NCI-H1105 (cell line): ENCODE measurements at places on chromosomes 7 and 10.

DNA sequence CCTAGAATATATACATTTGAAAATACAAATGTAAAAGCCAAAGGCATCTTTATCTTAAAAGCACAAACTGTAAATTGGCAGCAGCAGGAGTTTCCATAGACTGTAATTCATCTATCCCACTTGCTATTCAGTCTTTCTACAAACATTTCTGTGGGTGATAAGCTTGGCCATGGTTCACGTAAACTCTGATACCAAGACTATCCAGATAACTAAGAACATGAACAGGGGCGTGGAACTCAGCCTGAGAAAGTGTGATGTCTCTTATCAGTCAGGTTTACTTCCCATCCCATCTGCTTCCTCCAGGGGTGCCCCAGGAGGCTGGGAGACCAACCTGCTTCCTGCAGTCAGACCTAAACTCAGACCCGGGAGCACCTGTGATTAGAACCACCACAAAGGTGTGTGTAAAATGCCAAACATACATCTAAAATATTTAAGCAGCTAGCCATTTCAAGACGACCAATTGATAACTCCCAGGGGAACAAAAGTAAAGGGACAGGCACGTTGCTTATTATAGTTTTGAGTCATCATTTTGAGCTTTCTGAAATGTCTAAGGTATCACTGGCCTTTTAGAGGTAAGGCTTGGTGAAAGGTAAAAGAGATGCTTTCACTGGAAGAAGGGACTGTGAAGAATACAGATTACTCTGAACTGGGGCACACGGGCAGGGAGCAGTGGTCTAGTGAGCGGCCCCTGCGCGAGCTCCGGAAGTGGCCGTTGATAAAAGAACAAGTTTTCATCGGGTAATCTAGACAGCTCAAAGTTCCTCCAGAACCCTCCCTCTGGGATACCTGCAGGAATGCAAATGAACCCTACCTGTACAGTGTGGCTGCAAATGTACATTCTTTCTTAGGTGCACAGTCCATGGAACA is 51.5 kb downstream of the RSU1 start:
- no peak for DNase-seq

GRCh38 chr10:117612113-117612512 is 69.6 kb downstream of the EMX2 start:
- no peak for DNase-seq

DNA sequence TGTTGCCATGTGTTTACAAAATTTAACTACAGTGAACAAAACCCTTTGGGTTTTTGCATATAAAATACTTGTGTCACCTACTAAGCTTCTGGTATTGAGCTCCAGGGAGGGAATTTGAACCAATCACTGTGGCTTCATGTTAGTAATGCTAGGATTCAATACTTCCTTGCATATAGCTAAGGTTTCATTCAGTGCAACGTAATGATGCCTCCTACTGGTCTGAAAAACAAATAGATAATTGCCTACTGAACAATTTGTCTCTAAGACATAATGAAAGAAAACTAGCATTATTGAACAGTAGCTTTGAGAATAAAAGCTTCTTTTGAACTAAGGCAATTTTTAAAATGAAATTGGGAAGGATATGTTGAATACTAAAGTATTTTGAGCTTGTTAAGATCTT is 244.4 kb downstream of the ZWINT start:
- peak; percentile 1 for DNase-seq

- DNase-seq, result no peak
These were observed 33.0 kb upstream of the SLC25A13 start for GRCh38 chr7:96354881-96355280.

GRCh38 chr10:17140386-17140761 is 10.8 kb upstream of the CUBN start:
- no peak for DNase-seq

DNA sequence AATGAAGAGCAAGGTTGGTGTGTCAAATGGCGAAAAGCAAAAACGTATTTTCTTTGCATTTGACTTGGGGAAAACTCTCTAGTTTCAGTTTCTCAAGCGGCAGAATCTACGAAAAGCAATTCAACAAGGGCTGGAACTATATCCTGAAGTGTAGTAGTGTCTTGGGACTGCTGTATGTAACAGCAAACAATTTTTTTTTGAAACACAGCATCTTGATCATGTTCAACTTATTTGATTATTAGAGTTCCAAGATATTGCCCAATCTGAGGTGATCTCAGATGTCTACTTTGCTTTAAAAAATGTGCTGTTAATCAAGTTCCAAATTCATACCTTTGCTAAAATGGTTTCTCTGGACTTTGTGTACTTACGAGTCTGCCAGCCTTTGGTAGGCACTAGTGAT is 120.6 kb downstream of the ZWINT start:
- DNase-seq, result no peak

- DNase-seq, result no peak
These were observed 63.4 kb downstream of the KIAA1549 start for GRCh38 chr7:138917771-138918170.

DNA sequence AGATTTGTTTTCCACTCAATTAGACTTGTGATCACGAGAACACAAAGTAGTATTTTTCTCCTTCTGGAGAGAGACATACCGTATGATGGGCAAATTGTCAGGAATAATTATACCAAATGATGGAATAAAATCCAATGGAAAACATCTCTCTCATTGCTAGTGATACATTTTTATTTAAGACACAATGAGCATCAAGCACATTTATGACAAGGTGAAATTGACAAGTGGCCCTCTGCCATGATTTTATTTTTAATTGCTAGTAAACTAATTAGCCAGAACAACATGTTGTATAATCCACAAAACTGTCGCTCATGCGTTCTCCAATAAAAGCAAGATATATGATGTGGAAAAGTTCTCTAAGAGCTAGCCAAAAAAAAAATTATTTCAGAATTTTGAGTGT is 620.8 kb downstream of the AUTS2 start:
- no peak for DNase-seq

DNA sequence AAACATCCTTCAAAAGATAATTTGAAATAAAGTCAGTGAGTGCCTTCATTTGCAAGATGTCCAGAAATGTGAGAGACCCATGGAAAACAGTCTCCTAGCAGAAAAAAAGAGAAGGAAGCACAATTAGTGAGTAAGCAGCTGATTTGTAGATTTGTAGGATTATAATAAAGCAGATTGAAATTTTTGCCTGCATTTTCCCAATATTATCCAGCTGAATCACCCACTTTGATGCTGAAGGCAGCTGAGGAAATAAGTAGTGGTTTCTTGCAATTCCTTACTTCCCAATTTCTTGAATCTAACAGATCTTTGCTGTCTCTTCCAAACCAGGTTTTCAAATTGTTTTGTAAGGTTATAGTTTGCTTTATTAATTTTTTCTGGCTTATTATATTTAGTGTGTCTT is 181.4 kb downstream of the GNAT3 start:
- no peak for DNase-seq

GRCh38 chr10:31296754-31297153 is 22.3 kb upstream of the ZEB1 start:
- no peak for DNase-seq

DNA sequence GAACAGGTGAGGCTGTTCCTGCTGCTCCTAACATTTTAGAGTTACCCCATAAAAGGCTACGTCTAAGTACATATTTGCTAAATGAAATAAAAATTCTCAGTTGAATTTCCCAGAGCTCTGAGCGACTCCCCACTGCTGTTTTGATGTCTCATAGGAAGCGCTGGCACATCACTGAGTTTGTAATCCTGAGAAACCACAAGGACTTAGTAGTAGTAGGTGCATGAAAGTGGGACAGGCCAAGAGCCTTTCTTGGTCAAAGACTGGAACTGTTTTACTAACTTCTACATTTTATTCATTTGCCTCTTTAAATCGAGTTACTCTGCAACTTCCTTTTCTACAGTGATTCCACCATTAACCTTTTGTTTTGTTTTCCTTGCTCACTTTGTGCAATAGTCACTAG is 85.9 kb downstream of the XPNPEP1 start:
- DNase-seq, result no peak

GRCh38 chr10:73339436-73339835 is 19.2 kb downstream of the CFAP70 start:
- no peak for DNase-seq

- DNase-seq, result no peak
These were observed 117.2 kb downstream of the ACTR3B start for GRCh38 chr7:152876749-152877148.

DNA sequence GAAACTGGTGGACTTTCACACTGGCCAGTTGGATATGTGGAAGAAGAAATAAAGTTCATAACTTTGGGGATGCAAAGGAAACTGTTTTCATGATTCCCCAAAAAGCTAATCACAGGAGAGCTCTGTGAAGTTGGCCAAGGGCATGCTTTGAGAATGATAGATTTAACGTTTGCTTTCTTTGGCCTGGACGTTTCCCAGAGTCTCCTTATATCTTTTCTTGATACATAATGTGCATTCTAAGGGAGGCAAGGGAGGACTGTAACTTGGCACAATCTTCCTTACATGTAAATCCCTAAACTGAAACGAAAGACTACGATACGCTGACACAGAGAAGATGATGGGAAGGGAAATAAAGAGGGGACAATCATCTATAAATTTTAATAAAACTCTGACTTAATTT is 176.5 kb upstream of the INHBA start:
- no peak for DNase-seq

DNA sequence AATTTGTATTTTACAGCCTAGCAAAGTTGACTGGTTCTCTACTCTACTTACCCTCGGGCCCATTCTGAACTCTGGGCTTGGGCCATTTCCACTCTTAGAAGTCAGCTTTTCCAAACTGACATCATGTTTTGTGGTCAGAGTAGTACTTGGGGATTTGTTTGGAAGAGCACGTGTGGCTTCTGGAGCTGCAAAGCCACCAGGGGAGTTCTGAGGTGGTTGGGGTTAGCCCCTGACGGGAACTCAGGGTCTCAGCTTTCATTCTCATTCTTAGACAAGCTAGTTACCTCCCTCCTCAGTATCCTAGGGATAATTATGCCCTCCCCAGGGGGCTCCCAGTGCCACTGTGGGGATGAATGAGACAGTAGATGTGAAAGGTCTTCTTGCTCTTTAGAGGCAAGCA is 647.7 kb upstream of the GALNT17 start:
- no peak for DNase-seq

DNA sequence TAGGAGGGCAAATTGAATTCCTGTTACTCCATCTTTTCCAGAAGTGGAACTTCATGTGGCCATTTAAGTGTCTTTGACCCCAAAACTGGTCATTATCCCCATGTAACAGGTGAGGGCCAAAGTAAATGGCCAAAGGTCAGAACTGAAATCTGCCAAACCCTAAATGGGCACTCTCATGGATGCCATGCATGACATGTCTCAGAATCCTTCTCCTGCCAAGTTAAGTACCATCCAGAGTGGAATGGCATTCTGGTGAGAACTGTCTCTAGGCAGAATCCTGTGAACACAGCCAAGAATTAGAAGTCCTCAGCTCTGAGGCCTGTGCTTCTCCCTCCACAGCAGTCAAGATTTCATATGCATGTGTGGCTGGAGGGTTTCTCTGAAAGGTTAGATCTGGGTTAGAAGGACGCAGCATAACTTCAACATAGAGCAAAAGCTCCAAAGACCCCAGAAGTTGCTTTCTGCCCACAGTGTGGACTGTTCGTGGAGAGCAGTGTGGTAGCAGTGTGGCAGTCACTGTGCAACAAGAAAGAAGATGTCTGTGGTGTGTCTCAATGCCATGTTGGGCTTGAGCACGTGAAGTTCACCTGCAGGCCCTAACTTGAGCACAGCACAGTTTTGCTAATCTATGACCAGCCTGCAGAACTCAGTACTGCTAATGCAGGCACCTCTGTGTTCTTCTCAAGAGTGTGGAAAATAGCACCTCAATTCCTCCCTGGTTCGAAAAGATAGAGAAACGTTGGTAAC is 121.3 kb downstream of the ADCY1 start:
- no peak for DNase-seq

- DNase-seq, result no peak
These were observed 25.3 kb downstream of the DENND11 start for GRCh38 chr7:141676618-141677017.

- no peak for DNase-seq
These were observed 698.7 kb upstream of the IGFBP3 start for GRCh38 chr7:46619723-46620310.

GRCh38 chr7:122515404-122515803 is 183.5 kb downstream of the RNF133 start:
- DNase-seq, result no peak

GRCh38 chr10:15681076-15681475 is 38.6 kb downstream of the ITGA8 start:
- DNase-seq, result no peak

- no peak for DNase-seq
These were observed 2.3 kb downstream of the IL6 start for GRCh38 chr7:22729180-22729825.

GRCh38 chr7:142130267-142130666 is 18.7 kb downstream of the MGAM2 start:
- DNase-seq, result no peak

DNA sequence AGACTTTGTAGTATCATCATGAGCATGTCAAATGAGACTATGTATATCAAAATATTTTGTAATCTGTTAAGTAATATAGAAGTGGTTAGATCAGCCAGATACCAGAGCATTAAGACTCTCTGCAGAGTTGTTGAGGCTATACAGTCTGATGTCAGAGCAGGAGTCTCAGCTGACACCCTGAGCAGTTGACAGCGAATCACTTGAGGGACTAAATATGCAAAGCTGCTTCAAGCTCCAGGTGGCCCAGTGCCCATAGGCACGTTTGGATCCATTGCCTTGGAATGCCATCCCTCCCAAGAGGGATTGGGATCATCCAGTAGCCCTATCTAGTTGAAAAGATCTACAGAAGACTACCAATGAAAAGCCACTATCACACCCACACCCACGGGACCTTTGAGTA is 210.2 kb downstream of the TAX1BP1 start:
- no peak for DNase-seq

DNA sequence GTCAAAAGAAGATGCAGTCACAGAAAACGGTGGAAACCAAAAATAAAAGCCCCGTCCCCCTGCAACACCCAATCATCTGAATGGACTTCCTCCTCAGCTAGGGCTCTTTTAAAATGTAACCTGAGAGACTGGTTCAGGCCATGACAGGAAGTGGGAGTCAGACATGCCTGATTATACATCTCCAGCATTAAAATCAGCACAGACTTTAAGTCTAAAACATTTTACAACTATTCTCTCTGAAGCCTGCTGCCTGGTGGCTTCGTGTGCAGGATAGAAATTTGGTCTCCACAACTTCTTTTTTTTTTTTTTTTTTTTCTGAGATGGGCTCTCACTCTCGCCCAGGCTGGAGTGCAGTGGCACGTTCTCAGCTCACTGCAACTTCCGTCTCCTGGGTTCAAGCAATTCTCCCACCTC is 30.3 kb downstream of the HACD1 start:
- no peak for DNase-seq
